ENCODE measurements at places on chromosomes 5 and 9.

GRCh38 chr9:71910650-71911060, 338 bp downstream of the ABHD17B start:
- no peak for DNase-seq

DNA sequence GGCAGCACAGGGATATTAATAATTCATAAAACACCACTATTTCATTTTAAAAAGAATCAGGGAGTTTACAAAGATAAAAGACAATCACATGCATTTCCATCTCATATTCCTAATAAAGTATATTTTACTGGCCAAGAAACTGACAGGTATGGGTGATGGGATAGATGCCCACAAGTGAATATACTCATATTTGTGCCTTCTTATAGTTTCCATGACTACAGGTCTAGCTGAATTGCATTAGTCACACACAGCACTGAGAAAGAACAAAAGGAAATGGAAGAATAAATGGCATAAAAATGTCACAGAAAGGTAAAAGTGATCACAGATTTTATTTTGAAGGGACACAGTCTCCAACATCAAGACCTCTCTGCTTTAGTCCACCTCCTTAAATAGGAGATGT, 193.5 kb downstream of the PLK2 start:
- DNase-seq: no peak

DNA sequence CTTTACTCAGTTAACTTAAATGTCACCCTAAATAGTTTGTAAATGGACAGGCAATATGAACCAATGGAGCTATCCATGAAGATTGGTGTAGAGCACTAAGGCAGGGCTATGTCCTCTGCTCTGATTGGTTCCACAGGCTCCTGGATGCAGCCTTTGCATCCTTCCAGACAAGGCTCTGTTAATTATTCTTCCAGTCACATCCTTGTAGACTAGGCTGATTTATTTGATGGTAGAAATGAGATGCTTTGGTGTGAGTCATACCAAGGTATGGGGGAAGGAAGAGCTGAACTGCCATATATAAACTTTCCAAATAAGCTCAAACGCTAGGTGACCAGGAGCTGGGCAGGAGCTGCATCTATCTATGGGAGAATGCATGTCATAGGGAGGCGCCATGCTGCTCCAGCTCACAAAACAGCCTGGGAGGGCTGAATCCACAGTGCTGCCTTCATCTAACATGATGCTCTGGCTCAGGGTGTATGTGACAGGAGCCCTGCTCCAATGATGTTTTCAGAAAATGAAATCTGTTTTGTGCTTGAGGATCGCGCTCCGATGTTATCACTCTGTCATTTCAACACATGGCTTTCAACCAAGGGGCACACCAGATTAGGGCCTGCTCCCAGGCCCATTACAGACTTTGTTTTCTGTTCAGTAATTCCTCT, 818.0 kb upstream of the ZNF608 start:
- DNase-seq: no peak

GRCh38 chr5:125865166-125865815, 557.9 kb upstream of the GRAMD2B start:
- no peak for DNase-seq

- no peak for DNase-seq
Observed at GRCh38 chr9:18923167-18923566, 109.8 kb downstream of the SAXO1 start.

GRCh38 chr9:33415501-33416038, 13.2 kb upstream of the AQP7 start:
- DNase-seq: peak; percentile 41

DNA sequence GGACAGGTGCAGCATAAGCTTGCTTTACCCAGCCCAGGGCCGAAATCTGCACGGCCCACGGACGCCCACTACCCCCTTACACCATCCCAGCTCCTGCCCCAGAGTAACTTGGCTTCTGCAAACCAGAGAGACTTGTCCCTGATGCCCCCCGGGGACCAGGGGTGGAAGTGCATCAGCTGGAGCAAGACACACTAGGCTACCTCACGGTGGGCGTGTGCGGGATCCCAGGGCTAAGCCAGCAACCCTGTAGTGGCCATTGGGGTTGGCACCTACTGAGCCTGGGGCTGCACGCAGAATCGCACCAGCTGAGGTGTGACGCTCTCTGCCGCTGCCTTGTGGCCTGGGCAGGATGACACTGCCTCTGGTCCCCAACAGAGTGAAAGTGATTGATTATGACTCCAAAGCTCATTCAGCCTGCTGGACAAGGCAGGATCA, 6.1 kb upstream of the ZNF79 start:
- DNase-seq: no peak

DNA sequence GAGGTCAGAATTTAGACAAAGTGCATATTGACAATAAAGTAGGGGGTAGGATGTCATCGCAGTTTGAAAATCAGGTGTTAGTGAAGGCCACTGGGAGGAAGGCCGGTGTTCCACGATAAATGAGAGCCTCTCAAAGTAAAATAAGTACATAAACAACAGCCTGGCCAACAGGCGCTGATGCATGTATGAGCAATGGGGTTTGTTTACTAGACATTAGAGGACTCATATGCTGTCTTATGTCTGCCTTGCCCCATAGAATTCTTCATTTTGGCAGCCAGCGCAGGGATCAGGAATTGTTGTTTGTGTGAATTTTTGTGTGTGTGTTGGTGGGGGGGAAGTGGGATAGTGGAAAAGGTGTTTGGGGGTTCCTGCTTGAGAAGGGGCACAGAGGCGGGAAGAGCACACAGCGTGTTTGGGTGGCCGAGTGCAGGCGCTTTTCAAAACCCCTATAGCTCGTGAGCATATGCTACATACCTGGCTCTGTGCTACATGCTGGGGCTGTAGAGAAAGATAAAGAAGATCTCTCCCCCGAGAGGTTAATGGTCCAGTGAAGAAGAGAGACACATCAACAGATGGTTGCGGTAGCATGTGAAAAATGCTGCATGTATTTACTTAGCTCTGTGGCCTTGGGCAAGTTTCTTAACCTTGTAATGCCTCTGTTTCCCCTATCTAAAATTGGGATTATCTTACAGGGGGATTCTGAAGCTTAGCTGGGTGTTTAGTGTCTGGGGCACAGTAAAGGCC, 11.5 kb downstream of the SNX30 start:
- DNase-seq: no peak

All from Ammon's horn (tissue), 1 donor.